ENCODE measurements at places on chromosomes 11 and 22.

- no peak for DNase-seq
Observed at GRCh38 chr11:134044514-134045284, 24.2 kb upstream of the JAM3 start.

GRCh38 chr11:33674035-33674814, 26.4 kb downstream of the C11orf91 start:
- DNase-seq: no peak

- DNase-seq: no peak
Observed at GRCh38 chr11:8250434-8250833, 13.2 kb downstream of the LMO1 start.

- DNase-seq: no peak
Observed at GRCh38 chr11:68160100-68160695, 39.0 kb upstream of the CHKA start.

DNA sequence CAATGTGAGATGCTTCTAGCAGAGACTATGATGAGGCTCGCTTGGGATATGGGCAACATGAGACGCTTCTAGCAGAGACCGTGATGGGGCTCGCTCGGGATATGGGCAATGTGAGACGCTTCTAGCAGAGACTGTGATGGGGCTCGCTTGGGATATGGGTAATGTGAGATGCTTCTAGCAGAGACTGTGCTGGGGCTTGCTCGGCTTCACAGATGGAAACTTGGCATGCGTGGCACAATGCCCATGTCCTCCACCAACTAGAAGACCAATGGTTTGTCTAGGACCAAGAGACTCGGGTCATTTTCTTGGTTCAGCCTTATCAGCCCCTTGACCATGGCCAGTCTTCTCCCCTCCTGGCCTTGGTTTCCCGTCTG, 7.1 kb downstream of the MYEOV start:
- no peak for DNase-seq

DNA sequence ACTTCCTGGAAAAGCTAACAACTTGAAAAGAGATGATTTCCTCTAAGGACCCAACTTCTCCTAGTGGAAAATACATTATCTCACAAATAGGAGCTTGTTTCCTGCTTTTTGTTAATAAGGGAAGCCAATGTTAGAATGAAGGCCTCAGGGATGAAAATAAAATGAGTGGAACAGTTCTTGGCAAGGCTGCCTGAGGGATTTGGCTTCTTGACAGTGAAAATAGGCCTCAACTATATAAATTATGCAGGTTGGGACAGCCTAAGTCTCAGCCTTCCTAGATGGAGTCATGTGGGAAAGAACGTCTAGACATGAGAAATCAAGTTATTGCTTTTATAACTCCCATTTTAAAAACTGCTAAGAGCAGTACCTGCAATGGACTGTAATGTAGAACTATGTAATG, 92.8 kb upstream of the FIBIN start:
- DNase-seq: peak; percentile 52

GRCh38 chr11:115444542-115444941, 59.7 kb downstream of the CADM1 start:
- no peak for DNase-seq
